Cortex of kidney (tissue), 1 donor: ENCODE measurements at places on chromosomes 1 and 21.

DNA sequence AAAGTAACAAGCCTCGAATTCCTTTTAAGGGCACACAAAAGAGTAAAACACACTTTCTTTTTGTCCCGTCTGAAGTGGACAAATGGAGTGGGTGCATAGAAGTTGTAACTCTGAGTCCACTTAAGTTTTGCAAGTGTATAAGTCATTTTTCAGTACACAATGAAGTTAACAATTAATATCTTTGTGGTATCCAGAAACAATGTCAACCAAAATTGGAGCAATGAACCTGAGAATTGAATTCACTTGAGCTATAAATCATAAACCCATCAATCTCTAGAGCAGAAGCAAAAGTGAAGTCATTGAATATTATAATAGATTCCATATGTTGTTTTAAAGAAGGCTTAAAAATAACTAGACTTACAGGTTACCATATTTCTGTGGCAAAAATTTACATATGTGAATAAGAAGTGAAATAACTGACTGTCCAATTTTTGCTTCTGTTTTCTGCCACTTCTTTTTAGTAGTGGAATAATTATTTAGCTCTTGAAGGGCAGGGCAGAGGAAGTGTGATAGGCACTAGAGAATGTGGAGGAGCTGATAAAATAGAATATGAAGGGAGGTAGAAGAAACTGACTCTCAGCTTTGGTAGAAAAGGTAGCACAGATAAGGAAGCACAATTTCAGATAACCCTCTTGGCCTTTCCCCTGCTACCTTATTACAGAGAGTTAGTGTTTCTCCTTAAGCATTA is 73.9 kb upstream of the RGL1 start:
- DNase-seq: no peak

DNA sequence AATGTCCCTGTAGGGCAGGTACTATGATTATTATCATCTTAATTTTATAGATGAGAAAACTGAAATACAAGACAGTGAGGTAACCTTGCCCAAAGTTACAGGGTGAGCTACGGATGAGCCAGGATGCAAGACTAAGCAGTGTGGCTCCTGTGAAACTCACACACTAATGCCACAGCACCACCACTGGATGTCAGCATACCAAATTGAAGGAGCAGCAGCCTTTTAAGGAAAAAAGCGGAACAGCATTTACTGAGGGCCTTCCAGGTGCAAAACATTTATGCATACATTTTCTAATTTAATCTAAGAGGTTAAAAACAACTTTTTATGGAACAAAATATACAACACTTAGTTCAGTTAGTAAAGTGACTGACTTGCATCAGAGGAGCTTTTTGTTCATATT is 41.7 kb downstream of the SEC16B start:
- DNase-seq: no peak

- DNase-seq: no peak
These were observed 498.7 kb downstream of the AMY1C start for GRCh38 chr1:104248385-104248784.

- no peak for DNase-seq
These were observed at the start of gene DVL1 for GRCh38 chr1:1349256-1350012. Gene DVL1 (minus strand): TSS chr1:1349418. CDS start chr1:1349065, 353 bp downstream.

DNA sequence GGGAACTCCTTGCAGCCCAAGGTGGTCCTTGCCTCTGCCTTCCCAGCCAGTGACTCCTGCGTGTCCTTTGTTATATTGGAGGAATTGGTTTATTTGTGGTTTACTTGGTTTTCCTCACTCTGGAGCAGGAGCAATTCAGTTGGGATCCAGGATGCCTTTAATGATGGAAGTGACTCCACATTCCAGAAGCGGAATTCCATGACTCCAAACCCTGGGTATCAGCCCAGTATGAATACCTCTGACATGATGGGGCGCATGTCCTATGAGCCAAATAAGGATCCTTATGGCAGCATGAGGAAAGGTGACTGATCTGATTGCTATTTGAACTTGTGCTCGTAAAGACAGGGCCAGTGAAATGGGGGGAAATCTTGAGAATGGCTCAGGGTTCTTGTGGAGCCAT is 15.1 kb upstream of the PIGV start:
- DNase-seq: no peak

DNA sequence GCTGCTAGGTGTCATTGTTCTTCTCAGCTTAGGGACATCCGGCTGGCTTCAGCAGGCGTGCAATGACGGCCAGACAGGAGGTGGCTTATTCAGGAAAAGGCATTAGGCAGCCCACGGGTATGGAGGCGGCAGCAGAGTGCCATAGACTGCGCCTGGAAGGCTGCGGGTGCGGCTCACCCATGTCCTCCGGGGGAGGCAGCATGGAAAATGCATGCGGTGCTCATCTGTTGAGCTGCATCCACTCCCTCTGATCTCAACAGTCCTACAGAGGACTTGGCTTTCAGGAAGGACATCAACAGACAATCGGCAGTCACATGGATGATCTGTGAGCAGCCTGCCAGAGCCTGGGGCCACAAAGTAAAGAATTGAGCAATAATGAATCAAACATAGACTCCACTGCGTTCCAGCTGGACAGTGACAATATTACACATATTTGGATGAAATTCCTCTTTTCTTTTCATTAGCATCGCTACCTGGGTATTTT is 42.9 kb downstream of the UMODL1 start:
- no peak for DNase-seq

GRCh38 chr1:55558515-55558914 is 343.4 kb upstream of the USP24 start:
- no peak for DNase-seq

DNA sequence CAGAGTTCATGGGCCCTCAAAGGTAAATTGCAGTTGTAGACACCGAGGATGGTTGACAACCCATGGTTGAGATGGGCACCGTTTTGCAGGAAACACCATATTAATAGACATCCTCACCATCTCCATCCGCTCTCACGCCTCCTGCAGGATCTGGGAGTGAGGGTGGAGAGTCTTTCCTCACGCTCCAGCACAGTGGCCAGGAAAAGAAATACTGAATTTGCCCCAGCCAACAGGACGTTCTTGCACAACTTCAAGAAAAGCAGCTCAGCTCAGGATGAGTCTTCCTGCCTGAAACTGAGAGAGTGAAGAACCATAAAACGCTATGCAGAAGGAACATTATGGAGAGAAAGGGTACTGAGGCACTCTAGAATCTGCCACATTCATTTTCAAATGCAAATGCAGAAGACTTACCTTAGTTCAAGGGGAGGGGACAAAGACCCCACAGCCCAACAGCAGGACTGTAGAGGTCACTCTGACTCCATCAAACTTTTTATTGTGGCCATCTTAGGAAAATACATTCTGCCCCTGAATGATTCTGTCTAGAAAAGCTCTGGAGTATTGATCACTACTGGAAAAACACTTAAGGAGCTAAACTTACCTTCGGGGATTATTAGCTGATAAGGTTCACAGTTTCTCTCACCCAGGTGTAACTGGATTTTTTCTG is 9.3 kb downstream of the SLAMF8 start:
- no peak for DNase-seq

- no peak for DNase-seq
These were observed 30.7 kb downstream of the PPP2R5A start for GRCh38 chr1:212315907-212316306.

GRCh38 chr1:7280347-7280960 is 490.6 kb upstream of the VAMP3 start:
- no peak for DNase-seq

DNA sequence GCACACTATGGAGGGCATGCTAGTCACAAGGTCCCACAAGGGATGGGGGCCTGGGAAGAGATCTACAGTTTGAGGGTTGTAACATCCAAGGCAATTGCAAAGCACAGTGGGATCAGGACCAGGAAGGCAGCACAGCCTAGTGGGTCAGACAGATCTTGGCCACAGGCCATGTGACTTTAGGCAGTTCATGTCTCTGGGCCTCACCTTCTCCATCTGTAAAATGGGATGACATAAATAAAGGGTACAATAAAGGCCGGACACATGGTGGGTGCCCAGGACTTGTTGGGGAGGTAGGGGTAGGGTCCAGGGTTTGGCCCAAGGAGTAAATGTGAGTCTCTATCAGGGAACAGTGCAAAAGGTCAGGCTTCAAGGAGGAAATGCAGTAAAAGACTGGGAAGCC is 18.1 kb upstream of the IGSF21 start:
- DNase-seq: no peak

DNA sequence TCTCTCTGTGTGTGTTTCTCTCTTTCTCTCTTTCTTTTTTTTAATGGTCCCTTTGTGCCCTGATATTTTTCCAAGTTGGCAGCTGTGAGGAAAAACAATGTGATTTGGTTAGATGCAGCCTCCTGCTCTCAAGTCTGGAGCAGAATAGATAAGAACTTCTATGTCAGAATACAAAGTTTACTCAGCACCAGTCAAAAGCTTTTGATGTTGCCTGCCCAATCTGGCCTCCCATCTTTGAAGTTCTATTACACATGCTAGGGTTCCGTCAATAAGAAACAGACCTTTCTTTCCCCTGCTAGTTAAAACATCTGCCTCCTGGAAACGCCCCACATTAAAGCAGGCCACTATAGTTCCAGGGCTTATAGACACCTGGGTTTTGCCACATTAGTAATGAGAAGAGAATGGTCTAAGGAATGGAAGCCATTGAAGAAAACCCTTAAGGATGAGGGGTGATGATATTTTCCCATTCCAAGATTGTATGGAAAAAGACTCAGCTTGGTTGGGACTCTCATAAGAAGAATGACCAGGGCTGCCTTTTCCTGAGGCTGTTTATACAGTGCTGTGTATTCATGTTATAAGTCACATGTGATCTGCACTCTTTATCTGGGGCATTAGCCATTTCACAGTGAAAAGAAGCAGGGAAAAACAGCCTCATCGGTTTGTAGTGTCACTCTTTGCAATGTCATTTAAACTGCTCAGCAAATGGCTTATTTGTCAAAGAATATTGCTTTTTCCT is 414.7 kb upstream of the PROX1 start:
- DNase-seq: no peak

GRCh38 chr1:44660176-44660575 is 14.1 kb downstream of the TMEM53 start:
- DNase-seq: peak; percentile 60

- no peak for DNase-seq
These were observed 1.7 kb downstream of the ISG15 start for GRCh38 chr1:1014799-1015681.

GRCh38 chr21:28696844-28697410 is 295.8 kb downstream of the LTN1 start:
- no peak for DNase-seq

GRCh38 chr1:68051475-68051874 is 1.0 kb upstream of the DIRAS3 start:
- no peak for DNase-seq

GRCh38 chr1:113438505-113439276 is 48.4 kb downstream of the MAGI3 start:
- no peak for DNase-seq

- DNase-seq: no peak
These were observed 14.0 kb downstream of the OLFML2B start for GRCh38 chr1:162009501-162010174.

DNA sequence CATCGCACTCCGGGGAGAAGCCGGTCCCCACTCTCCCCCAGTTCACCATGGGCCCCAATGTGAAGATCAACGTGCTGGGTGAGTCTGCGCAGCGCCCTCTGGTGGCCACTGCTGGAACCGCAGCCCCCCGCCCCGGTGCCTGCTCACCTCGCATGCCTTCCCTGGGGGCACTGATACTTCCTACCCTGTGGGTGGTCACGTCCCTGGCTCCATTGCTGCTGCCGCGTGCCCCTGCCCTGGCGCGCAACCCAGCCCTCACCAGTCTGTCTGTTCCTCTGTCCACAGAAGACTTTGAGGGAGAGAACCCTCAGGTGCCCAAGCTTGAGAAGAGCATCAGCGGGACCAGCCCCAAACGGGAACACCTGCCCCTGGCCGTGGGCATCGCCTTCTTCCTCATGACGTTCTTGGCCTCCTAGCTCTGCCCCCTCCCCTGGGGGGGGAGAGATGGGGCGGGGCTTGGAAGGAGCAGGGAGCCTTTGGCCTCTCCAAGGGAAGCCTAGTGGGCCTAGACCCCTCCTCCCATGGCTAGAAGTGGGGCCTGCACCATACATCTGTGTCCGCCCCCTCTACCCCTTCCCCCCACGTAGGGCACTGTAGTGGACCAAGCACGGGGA is 7.6 kb downstream of the EFNA3 start:
- no peak for DNase-seq

- no peak for DNase-seq
These were observed 5.4 kb upstream of the KDM4A start for GRCh38 chr1:43644558-43644957.

GRCh38 chr1:197778366-197778945 is 3.2 kb upstream of the DENND1B start:
- no peak for DNase-seq

DNA sequence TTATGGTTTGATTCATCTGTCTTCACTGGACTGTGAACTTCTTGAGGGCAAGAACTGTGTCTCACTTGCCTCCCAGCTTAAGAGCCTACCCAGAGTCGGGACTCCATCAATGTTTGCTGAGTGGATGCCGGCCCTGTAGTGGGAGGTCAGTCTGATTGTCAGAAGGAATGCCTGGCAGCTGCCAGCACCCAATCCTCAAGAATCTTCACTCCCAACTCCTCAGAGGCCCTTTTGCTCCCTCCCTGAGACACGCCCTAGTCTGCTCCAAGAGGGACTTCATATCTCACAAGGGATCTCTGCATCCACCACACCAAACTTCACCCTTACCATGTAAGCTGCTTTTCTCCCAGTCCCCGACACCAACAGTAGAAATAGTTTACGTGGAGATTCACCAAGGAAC is 15.2 kb upstream of the KDM4A start:
- DNase-seq: no peak

- DNase-seq: no peak
These were observed 42.4 kb upstream of the ESRRG start for GRCh38 chr1:216765346-216766300.
